Progenitor cell of endocrine pancreas (in vitro differentiated cells): ENCODE measurements at places on chromosomes 7 and 10. TPM values are rescaled to one million over a fixed set of nuclear protein-coding genes. Genes with fewer than 3 reads are reported as not detected.

Gene UPF2
- total RNA-seq = 30.9 and 31.0 TPM in 2 replicates

Gene BMPER
- 0.36 and 0.69 TPM in 2 replicates for total RNA-seq

Gene ZNF804B
- not detected in 2 replicates for total RNA-seq

Gene LIPM
- total RNA-seq = not detected in 2 replicates

Gene AGR2
- 25.8 and 56.3 TPM in 2 replicates for total RNA-seq

Gene TEX36
- total RNA-seq = not detected in 2 replicates

Gene LIPN
- not detected in 2 replicates for total RNA-seq

Gene MEIG1
- 1.6 and 3.0 TPM in 2 replicates for total RNA-seq

Gene UTF1
- not detected in 2 replicates for total RNA-seq

Gene GCC1
- 17.4 and 17.5 TPM in 2 replicates for total RNA-seq

Gene GPR26
- not detected in 2 replicates for total RNA-seq
